ENCODE measurements at places on chromosomes 5 and 9.

DNA sequence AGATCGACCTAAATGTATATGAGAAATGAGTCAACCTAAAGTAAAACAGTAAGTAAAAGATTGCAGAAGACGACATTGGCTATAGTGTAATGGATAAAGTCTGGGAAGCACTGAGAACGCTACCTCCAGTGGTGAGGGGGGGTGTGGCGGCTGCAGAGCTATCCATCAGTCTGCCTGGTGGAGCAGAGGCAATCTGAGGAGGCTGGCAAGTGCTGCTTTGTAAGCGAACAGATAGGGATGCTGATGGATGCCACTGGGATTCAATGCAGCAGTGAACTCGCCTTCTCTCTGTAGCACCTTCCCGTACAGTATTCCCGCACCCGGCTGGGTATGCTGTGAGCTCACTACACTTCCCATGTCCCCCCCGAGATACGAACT, 261.5 kb downstream of the NSG2 start:
- no peak for DNase-seq

DNA sequence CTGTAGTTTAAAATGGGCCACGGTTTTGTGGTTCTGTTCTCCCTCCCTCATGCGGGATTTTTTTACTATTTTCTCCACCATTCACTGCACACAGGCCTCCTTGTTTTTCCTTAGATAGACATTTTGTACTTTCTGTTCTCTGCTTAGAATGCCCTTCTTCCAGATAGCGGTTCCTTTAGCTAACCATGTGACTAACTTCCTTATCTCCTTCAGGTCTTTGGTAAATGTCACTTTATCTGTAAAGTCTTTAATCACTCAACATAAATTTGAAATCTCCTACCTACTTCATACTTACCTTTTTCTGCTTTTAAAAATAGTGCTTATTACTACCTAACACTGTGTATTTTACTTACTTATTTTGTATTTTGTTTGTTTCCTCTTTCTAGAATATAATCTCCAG, 15.0 kb downstream of the FER start:
- no peak for DNase-seq

DNA sequence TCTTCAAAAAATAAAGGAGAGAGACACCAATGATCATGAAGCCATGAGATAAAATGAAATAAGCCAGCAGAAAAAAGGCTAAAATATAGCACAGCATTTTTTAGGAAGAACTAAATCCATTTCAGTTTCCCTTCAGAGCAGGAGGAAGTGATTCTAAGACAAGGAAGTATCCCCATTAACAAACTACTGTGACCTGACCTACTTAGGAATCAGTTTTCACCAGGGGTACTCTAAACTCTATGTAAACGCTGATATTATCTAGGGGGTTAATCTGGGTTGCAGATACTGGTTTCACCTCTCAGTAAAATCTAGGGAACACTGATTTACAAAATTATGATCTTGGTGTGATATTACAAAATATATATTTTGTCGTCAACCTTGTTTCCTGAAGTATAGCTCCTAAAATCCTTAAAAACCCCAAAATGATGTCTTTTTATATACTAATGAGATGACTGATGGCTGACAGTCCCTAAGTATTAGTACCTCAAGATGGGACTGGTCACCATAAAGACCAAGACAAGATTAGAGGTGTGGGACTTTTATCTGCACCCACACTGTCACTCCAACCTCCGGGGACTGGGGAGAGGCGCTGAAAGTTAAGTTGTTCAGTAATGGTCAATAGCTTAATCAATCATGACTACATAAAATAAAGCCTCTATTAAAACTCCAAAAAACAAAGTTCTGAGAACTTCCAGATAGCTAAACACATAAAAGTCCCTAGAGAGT, 2.9 kb upstream of the FNBP1 start:
- DNase-seq: no peak

GRCh38 chr5:95817430-95817829, 5.1 kb downstream of the GLRX start:
- no peak for DNase-seq

- no peak for DNase-seq
Measured at GRCh38 chr9:105979290-105979689, 284.9 kb downstream of the TMEM38B start.
